Activated T-helper 1 cell treated with anti-CD3 and anti-CD28 coated beads, Interleukin-2, amount 50 U/mL, for 16 hours (primary cell): ENCODE measurements at places on chromosomes 1 and 21.

GRCh38 chr1:218392780-218393179, 47.6 kb downstream of the TGFB2 start:
- DNase-seq = no peak

DNA sequence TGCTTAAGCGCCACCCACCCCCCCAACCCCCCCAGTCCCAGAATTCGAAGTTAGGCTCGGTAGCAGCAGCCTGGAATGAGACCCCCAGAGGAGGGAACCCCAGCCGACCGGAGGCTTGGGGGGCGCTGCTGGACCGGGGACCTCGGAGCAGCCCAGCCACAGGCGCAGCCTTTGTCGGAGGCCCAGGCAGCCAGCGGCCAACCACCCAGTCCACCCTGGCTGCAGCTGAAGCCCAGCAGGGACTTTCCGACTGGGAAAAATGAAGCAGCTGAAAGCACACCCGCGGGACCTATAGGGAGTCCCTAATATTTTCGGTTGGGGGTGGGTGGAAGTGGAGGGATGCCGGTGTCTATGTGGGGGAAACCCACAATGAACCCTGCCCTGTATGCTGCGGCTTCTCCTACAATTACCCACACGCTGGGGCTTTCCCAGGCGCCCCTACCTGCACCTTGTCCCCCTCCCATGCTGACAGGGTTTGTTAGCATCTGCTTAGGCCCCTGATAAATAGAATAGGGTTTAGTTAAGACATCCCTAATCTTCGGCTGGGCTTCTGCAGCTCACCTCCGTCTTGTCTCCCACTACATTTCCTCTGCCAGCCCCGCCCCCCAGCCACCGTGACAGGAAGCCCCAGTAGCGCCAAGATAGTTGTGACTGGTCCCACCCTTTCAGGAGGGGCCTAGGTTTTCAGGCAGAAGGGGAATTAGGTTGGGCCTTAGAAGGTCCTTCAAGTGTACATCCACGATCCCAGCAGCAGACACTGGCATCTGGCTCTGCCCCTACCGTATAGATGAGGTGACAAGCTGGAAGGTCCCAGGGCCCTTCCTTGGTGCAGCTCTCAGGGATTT, 838 bp downstream of the CCDC28B start:
- peak; percentile 56 for DNase-seq

- peak; percentile 27 for DNase-seq
Observed at GRCh38 chr1:61641578-61642336, 83.2 kb downstream of the TM2D1 start.

DNA sequence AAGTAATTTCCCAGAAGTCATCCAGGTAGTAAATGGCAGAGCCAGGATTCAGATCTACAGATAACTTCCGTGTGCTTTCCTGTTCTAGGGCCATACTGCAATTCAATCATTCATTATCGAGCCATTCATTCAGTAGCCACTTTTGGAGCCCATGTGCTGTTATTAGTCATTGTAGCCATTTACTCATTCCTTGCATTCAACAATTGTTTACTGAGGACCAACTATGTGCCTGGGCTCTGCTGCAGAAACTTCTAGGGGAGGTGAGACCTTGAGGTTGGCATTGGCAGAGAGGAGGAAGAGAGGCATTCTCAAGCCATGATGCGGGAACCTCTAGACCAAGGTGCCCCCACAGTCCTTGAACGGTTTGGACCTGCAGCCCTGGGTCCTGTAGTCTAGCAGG, 27.9 kb downstream of the EPHB2 start:
- no peak for DNase-seq

DNA sequence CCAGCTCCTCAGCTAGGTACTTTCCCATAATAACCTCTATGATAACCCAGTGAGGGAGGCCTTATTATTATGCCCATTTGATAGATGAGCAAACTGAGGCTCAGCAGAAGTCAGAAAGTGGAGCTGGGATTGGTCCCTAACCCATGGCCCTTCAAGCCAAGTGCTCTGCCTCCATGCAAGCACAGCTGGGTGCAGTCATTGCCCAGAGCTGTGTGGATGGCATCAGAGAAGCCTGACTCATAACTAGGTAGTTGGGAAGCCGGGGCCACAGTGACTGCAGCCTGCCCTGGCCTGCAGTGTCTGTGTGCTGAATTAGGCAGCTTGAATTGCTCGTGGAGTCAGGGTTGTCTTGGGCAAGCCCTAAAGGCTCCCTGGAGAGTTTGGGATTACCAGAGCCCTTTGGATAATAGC, 89.9 kb upstream of the SLC2A1 start:
- DNase-seq = no peak
